ENCODE measurements at places on chromosomes 13 and 19. TPM values are rescaled to one million over a fixed set of nuclear protein-coding genes. Genes with fewer than 3 reads are reported as not detected.

Gene SUPT5H
- total RNA-seq: 163 TPM

Gene LGI4
- 0.29 TPM for total RNA-seq

DNA sequence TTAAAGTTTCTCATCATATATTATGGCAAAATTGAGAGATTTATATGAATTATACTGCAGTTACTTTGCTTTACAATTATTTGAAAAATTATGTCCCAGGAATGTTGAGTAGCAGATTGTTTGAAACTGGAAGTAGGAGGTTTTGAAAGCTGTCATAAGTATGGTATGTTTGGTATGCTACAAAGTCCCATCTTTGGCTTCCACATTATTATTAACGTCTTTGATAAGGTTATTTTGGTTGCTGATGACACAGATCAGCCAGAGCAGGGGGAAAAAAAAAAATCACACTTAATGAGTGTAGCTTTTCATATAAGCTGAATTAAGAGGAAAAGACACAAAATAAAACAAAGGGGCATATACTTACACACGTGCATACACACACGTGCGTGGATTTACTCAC, 130.1 kb downstream of the SLITRK1 start:
- H3K4me3 ChIP-seq: no peak overlapping the region
- DNase-seq: peak; percentile 60
- H3K4me1 ChIP-seq: peaks cover 6% of the 10 kb centered on the region
- H3K36me3 ChIP-seq: no peaks in the 10 kb centered on the region

DNA sequence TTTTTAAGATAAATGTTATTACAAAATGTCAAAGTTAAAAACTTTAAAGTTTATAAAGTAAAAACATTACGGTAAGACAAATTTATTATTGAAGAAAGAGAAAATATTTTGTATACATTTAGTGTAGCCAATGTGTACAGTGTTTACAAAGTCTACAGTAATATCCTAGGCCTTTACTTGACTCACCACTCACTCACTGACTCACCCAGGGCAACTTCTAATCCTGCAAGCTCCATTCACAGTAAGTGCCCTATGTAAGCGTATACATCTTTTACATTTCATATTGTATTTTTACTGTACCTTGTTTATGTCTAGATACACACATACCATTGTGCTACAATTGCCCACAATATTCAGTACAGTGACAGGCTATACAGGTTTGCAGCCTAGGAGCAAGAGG, 448.2 kb downstream of the KCTD12 start:
- no peak overlapping the region for H3K4me3 ChIP-seq
- H3K4me1 ChIP-seq: no peaks in the 10 kb centered on the region
- no peak for DNase-seq
- H3K27ac ChIP-seq: no peak overlapping the region
- H3K27me3 ChIP-seq: no peaks in the 10 kb centered on the region

Gene EBI3
- total RNA-seq: 5.4 TPM

Measured in astrocyte (in vitro differentiated cells and primary cell).